Posterior vena cava (tissue), 2 donors: ENCODE measurements at places on chromosomes 2 and 18. TPM values are rescaled to one million over a fixed set of nuclear protein-coding genes. Genes with fewer than 3 reads are reported as not detected.
A peak's percentile ranks its signal among the peaks of the same experiment; 100 is the strongest.

- DNase-seq: no peak
Measured at GRCh38 chr18:27355308-27355707, 170.2 kb upstream of the CHST9 start.

- DNase-seq: no peak
Measured at GRCh38 chr2:138602166-138602460, 100.5 kb downstream of the SPOPL start.

GRCh38 chr2:138919120-138919747 lies 139.0 kb upstream of the NXPH2 start:
- DNase-seq: no peak

DNA sequence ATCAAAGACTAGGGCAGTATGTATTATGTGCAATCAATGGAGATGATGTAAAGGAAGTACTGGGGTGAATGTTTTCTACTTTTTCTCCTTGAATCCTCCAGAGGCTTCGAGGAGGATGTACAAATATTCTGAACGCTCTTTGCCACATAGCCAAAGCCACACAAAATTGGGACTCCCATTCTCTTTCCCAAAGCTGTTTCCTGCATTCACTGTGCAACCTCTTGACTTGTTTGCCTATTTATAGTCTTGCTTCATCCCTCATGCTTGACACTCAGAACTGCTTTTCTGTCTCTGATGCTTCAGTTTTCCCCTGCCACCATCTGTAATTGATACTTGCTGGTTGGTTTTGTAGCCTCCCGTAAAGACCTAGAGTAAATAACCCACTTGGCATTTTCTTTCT lies 208.2 kb upstream of the RBMS1 start:
- no peak for DNase-seq

Gene RAB6C
- not detected for total RNA-seq

- DNase-seq: no peak
Measured at GRCh38 chr18:48116873-48117630, 186.6 kb upstream of the SMAD2 start.

GRCh38 chr2:136124805-136125204 lies 6.9 kb upstream of the CXCR4 start:
- no peak for DNase-seq

- DNase-seq: no peak
Measured at GRCh38 chr18:14958701-14959100, 210.7 kb downstream of the ANKRD30B start.

Gene REL
- 15.1 TPM for total RNA-seq

GRCh38 chr2:28779001-28779400 lies 27.4 kb downstream of the PPP1CB start:
- DNase-seq: no peak

Gene TLX2
- total RNA-seq: not detected

Gene ANKRD53
- total RNA-seq: 2.3 TPM

DNA sequence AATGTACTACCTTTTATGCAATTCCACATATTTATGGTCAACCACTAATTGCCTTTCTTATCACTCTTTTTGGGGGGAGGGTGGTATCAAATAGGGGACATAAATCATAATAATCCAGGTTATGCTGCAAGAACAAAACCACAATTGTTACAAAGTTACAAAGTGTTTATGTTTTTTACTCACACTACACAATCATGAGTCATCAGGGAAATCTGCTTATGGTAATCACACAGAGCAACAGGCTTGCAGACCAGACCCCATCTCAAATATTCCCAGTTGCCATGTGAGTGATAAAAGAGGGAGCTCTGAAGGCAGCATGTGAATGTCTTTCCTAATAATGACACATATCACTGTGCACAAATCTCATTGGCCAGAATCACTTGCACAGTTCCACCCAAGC lies 304.7 kb upstream of the TMEFF2 start:
- no peak for DNase-seq

Gene PTPRM
- total RNA-seq: 64.7 TPM

DNA sequence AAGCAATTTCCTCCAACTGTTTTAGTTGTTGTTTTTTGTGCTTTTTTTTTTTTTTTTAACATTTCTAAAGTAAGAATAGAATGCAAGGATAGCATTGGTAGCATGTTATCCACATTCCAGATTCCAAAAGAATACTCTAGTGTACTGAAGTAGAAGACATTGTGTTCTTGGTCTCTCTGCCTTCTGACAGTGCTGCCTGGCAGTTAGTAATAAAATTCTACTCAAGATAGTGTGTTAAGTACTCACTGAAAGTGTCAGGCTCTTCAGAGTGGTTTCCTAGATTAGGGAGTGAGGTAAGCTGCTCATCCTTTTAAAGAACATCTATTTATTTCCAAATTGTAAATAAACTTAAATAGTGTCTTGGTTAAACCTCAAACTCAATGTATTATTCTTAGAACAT lies 253.7 kb downstream of the HNMT start:
- no peak for DNase-seq

GRCh38 chr2:178320011-178320585 lies 125.8 kb downstream of the OSBPL6 start:
- DNase-seq: no peak

GRCh38 chr18:10127729-10128128 lies 213.9 kb downstream of the VAPA start:
- DNase-seq: peak; percentile 49

- DNase-seq: no peak
Measured at GRCh38 chr2:146239392-146240135, 1605.3 kb upstream of the ACVR2A start.

- no peak for DNase-seq
Measured at GRCh38 chr2:216584112-216584511, 49.1 kb upstream of the IGFBP2 start.

DNA sequence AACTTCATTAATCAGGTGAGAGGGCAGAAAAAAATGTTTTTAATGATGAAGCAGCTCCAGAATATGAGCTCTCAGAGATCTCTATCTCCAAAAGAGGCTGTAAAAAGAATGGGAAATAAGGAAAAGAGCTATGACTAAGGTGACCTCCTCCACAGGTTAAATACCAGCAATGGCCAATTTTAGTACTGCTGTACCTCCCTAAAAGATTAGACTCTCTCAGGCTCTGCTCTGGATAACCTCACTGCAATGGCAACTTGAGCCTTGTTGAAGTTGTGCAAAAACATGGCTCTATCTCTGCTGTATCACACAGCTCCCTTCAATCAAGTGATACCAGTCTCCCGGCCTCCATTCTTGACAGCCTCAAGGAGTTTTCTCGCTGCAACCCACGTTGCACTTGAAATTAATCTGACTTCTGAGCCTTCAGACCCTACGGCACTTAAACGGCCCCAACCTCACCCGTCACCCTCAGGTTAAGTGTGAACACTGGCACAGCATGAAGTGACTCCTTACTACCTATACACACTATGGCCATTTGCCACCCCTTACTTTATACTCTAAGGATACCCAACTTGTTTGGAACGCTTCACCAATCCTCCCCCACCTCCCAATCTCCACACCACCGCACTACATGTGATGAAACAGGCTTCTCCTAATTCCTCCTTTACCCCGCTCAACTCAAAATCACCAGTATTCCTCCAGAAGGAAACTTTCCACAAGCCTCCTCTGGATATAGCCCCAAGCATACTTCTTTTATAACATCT lies 36.3 kb downstream of the SMAD2 start:
- no peak for DNase-seq

Gene SIGLEC15
- 0.90 TPM for total RNA-seq

GRCh38 chr2:20526708-20527107 lies 79.8 kb downstream of the RHOB start:
- peak; percentile 24 for DNase-seq

Gene VWA3B
- total RNA-seq: not detected

Gene ASPRV1
- total RNA-seq: 1.7 TPM

DNA sequence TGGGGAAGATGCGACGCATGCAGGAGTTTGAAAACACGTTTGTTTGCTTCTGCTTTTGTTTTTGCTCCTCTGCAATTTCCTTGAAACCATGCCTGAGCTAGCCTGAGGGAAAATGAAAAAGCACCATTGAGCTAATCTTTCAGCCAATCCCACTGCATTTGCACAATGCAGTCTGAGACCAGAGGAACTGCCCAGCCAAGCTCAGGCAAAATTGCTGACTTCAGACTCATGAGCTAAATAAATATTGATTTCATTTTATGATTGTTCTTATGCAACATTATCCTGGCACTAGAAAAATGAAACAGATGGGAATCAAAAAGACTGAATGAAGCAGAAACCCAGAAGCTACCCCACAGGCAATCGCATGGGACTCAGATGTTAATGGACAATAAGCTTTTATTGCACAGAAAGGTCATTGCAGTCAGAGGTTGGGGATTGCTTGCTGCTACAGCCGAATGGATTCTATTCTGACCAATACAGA lies 37.0 kb downstream of the TPRKB start:
- DNase-seq: no peak

Gene ADD2
- 3.0 TPM for total RNA-seq

Gene DSG1
- total RNA-seq: not detected

- no peak for DNase-seq
Measured at GRCh38 chr2:181143790-181144300, 163.4 kb downstream of the UBE2E3 start.

DNA sequence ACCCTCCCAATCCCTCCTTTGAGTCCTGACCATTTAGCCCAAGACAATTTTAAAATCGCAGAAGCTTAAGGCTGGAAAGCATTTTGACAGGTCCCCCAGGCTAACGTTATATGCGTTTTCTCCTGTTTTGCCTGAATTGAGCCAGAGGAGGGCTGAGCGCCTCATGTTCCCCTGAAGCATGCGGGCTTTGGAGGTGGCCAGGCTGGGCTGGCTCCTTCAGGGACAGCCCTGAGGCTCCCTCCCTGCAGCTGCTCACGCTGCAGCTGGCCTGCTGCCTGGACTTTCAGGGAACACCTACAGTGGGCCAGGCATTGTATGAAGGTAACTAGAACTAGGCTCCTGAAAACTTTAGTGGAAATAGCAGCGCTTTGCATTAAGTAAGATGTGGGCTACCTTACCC lies 179.2 kb downstream of the ACKR3 start:
- no peak for DNase-seq

Gene NBEAL1
- 37.4 TPM for total RNA-seq

Gene UGT1A4
- not detected for total RNA-seq

DNA sequence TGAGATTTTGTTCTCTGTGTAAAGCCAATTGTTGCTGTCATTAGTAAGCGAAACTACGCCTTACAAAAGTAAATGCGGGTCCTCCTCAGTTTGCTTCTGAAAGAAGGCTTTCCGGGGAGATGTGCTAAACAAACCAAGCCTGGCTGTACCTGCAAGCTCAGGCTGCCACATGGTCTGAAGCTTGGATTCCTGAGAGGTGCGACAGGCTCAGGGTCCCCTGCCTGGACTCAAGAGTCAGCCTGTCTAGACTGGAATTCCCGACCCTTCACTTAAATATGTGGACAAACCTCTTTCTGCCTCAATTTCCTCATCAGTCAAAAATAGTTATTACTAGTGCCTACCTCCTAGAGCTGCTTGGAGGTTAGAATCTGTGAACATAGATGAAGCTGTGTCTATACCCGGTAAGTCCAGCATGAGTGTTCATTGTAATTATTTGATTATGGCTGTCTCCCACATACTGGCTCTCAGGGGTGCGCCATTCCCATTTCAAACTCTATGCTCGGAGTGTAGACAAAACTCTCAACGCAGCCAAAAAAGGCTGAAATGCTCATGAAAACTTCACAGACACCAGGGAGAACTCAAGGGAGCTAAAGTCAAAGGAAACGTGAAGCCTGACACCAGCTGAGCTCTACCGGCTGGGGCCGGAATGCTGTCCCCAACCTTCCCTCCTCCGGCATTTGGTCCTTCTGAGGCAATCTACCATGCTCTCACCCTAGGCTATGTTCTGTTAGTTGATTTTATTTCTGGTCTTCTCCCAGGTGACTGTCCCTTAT lies 31.4 kb downstream of the SOWAHC start:
- DNase-seq: no peak

- DNase-seq: no peak
Measured at GRCh38 chr2:199128476-199129229, 329.1 kb downstream of the SATB2 start.

DNA sequence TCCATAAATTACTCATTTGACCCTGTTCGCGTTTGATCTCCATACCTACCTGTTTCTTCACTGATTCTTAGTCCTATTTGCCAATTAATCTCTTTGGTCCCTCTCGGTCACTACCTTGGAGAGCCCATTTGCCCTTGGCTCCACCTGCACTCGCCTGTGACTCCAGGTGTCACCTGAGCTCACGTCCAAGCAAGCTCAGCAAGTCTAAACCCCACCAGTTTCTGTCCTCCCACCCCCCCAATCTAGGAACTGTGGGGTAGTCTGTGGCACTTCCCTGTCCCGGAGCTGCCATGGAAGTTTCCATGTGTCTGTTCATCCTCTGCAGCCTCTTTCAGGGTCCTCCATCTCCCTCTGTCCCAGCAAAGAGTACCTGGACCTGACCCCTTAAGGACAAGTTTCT lies 68.1 kb upstream of the BCL2L11 start:
- DNase-seq: no peak

DNA sequence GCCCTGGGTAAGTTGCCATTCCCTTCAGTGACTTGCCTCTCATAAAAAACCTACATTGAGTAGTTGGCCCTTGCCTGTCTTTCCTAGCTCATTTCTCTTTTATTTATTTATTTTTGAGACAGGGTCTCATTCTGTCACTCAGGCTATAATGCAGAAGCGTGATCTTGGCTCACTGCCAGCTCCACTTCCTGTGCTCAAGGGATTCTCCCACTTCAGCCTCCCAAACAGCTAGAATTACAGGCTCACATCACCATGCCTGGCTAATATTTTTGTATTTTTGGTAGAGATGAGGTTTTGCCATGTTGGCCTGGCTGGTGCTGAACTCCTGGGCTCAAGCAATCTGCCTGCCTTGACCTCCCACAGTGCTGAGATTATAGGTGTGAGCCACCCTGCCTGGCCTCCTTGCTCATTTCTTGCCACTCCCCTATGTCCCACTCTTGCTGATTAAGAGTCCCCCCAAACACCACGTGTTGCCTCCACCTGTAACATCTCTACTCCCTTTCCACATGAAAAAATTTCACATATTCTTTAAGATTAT lies 12.6 kb downstream of the EVA1A start:
- no peak for DNase-seq

- no peak for DNase-seq
Measured at GRCh38 chr18:24208270-24209035, 69.6 kb downstream of the CABYR start.

Gene HMSD
- not detected for total RNA-seq

GRCh38 chr2:13255485-13255884 lies 538.7 kb downstream of the TRIB2 start:
- DNase-seq: no peak

DNA sequence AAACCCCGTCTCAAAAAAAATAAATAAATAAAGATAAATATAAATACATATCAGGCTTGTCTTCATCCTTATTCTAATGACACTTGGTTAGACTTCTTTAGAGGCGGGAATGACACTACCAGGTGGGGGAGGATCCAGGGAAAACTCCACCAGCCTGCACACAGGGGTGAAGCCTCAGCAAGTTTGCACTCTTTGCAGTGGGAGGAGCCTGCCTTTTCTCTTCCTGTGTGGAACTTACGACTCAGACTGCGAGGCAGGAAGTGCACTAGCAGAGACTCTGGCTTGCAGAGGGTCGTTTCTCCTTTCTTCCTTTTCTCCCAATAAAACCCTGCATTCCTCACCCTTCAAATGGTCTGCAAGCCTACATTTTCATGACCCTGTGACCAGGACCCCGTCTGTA lies 153.6 kb upstream of the CBLN2 start:
- no peak for DNase-seq

Gene OTOS
- not detected for total RNA-seq

- no peak for DNase-seq
Measured at GRCh38 chr18:72541871-72542332, 2.2 kb downstream of the CBLN2 start.
